ENCODE measurements at places on chromosomes 2 and 18.
A peak's percentile ranks its signal among the peaks of the same experiment; 100 is the strongest.

DNA sequence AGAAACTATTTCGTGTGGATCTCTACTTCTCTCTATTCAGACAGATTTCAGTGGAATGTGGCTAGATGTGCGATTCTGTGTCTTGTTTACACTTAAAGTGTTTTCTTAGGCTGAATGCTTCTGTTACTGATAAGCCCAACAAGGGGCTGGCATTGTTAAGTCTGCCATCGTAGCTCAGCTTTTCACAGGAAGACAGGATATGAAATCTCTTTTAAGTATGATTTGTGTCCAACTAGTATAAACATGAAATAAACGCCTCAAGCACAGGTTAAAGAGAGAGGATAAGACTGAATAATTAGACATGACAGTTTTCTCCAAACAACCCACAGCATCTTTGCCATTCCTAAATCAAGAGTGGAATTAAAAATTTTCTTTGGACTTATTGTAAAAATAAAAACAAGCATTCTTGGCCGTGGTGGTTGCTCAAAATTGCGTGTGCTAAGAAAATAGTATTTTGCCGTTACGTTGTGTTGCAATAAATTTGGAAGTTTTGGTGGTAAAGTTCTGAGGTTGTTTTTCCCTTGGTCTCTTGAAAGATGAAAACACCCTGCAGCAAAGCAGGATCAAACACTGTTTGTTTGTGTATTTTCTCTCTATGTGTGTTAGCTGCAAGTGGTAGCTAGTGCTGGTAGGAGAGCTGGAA is 1.0 kb downstream of the VIT start:
- DNase-seq: no peak

DNA sequence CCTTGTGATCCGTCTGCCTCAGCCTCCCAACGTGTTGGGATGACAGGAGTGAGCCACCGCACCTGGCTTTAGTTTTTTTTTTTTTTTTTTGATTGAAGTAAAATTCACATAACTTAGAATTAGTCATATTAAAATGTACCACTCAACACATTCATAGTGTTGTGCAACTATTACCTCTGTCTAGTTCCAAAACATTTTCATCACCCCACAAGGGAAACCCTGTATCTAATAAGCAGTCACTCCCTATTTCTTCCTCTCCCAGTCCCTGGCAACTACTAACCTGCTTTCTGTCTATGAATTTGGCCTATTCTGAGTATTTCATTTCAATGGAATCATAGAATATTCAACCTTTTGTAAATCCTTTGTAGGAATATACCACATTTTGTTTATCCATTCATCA is 123.9 kb upstream of the FAM117B start:
- no peak for DNase-seq

- DNase-seq: no peak
Observed at GRCh38 chr2:162245781-162246180, 2.5 kb upstream of the FAP start.

DNA sequence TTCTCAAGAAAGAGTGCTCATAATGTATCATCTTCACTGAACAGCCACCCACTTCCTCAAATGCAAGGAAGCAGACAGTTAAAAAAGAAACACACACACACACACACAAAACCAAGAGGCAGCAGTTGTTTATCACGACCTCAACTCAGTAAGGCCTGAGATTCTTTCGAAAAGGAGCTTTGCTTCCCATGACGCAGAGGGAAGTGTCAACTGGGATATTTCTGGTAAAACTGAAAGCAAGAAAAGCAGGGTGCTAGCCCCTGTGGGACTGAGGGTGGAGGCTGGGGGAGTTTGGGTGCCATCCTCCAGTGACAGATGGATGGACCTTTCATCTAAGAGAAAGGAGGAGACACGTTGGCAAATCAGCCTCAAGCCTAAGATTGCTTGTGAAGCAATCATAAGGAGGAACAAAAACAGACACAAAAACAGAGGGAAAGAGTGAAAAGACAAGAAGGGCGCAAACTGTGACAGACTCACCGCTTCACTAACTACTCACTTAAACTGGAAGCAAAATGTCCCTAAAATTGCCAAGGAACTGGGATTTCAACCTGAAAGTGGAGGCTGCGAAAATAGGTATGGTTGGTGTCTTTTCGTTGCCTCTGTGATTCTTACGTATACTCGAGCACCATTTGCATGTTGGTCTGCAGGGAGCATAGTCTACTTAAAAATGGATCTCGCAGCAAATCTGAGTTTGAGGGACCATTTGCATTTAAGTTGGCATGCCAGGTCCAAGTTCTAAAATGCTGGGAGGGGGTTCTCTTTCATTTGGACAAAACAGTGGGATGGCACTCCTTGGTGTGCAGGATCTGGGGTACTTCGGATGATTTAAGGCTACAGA is at the start of gene ARHGAP25:
ARHGAP25 (plus strand) TSS at position 124 of the 838 bp plus-strand sequence; CDS start at position 513, 389 bp downstream.
- no peak for DNase-seq

DNA sequence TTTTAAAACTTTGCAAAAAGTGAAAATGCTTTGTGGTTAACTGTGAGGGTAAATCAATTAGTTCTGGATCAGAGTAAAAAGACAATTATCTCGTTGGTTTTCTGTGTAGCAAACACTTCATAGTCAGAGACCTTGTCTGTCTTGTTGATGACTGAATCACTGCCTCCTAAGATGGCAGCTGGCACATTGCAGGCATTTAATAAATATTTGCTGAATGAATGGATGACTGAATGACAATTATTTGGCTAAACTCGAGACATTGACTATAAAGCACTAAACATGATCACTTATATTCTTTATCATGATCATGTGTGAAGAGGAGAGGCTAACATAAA is 96.2 kb downstream of the MAIP1 start:
- DNase-seq: no peak

- DNase-seq: no peak
Observed at GRCh38 chr2:80529466-80530165, 225.1 kb upstream of the LRRTM1 start.

DNA sequence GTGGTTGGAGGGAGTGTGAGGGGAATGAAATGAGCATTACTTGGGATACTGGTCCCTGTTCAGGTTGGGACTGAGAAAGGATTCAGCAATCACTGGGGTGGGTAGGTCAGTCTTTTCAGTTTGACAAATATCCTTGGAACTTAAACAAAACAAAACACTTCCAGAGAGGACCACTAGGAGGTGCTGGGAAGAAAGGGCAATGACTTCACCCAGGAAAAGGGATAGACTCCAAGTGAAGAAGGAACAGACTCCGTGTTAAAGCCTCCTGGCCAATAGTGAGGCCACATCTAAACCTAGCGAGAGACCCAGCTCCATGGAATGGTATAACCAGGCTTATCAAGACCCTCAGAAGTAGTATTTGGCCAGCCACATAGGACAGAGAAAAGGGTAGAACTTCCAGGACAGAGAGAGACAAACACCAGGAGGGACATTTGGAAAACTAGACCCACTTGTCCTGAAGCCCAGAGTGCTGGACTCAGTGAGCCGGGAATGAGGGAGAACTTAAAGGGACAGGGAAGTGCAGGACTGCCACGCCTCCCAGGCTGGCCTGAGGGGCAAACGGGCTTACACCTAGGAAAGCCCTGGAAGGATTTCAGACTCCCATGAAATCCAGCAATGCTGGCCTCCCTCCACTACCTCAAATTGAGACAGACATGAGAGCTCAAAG is 19.6 kb upstream of the KCNG3 start:
- no peak for DNase-seq

DNA sequence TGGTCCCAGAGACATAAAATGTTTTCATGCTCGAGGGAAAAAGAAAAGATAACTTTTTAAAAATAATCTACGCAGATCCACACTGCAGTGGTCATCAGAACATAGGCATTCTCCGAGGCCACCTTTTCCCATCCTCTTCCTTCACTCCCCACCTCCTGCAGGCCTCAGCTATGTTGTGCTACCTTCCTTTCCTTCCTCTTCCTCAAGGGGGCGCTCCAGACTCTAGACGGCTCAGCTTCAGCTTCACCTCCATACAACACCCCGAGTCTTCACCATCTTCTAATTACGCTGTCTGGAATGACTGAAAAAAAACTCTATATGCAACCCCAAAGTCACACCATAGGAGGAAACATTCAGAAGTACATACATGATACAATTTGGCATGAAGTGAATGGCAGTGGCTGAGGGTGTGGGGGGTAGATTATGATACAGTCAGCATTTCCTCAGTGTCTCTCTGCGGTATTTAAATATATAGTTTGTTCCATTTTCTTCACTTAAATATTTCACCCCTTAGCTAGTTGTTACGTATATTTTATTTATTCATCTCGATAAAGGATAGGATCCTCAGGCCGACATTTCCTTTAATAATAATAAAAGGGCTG is 583.6 kb downstream of the IRS1 start:
- DNase-seq: peak; percentile 1

GRCh38 chr2:75456825-75457224 is 103.9 kb downstream of the EVA1A start:
- DNase-seq: no peak

DNA sequence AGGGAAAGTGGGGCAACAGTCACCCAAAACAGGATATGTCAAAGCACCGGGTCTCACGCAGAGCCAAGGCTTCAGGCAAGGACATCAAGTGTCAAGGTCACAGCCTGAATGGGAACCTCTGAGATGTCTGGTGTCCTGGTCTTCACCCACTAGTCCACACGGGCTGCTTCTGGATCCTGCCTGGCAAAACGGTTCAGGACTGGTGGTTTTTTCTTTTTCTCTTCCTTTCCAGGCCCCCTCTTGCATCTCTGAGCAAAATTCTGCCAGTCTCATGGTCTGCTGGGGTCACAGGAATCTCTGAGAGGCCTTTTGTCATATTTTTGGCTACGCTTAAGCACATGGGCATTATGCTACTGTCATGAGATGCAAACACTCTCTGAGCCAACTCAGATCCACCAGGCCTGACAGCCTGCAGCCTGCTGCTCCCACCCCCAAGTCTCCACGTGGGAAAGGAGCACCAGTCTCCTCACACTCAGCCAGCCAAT is 518.2 kb upstream of the ZEB2 start:
- no peak for DNase-seq

- DNase-seq: no peak
Observed at GRCh38 chr2:136010126-136010525, 24.7 kb upstream of the DARS1 start.

GRCh38 chr2:224405841-224406370 is 4.0 kb upstream of the FAM124B start:
- no peak for DNase-seq

DNA sequence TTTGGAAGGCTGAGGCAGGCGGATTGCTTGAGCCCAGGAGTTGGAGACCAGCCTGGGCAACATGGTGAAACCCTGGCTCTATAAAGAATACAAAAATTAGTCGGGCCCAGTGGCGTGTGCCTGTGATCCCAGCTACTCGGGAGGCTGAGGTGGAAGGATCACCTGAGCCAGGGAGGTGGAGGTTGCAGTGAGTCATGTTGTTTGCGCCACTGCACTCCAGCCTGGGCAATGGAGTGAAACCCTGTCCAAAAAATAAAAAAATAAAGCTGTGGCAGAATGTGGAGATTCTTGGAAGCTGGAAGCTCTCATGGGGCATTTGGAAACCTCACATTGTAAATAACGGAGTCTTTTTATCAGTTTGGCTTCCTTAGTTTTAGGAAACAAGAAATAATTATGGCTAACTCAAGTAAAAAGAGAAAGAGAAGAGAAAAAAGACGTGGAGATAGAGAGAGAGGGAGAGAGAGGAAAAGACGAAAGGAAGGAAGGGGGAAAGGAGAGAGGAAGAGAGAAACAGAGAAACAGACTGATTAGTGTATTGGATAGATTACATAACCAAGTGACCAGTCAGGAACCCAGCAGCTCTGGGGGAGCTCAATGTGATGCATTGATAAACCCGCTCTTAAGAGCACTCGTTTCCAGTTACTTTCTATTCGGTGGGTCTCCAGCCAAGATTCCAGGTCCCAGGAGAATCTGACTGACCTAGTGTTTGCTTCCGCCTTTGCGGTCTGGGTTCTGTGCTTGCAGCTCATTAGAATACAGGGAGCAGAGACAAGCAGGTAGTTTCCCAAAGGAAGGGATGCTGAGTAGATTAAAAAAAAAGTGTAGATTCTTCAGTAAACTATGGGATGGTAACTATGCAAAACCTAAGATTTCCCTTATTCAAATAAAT is 1.1 kb upstream of the SPAST start:
- DNase-seq: no peak

DNA sequence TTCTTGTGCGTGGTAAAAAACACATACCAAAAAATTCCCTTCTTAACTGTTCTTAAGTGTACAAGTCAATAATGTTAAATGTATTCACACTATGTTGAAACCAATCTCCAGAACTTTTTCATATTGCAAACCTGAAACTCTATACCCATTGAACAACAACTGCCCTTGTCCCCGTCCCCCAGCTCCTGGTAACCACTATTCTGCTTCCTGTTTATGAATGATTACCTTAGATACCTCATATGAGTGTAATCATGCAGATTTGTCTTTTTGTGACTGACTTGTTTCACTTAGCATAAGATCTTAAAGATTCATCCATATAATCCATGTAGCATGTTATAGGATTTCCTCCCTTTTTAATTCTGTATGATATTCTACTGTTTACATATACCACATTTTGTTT is 59.9 kb downstream of the NAT8 start:
- no peak for DNase-seq

DNA sequence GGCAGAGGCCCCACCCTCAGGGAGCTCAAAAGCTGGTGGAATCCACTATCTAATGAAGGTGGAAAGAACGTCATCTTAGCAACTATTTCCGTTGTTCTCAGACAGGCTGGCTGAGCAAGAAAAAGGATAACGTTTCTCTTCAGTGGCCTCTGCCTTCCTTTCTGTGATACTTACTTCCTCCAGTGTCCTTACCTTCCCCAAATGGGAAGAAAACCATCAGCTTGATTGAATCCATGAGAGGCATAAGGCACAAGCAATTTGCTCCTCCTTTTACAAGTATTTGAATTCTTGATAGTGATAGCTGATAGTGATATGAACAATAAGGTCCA is 8.1 kb upstream of the NCOA1 start:
- no peak for DNase-seq

GRCh38 chr2:133867166-133867565 is 298.9 kb upstream of the NCKAP5 start:
- DNase-seq: no peak

- no peak for DNase-seq
Observed at GRCh38 chr2:28607730-28608499, 112.1 kb downstream of the PLB1 start.

DNA sequence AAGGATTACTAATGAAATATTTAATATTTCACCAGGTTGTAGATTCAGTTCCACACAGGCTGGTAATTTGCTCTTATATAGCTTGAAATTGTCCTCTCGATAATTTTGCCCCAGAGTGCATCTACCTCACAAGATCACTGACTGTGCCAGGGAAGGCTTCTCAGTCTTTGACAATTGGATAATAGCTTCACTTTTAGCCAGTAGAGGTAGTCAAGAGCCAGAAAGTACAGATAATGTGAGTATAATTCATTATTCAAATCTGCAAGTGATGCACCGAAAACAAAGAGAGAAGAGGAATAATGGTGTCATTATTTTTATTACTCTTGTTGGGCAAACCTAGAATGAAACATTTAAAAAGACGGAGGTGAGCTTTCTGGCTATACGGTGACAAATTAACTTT is 292.8 kb downstream of the EN1 start:
- DNase-seq: no peak

- DNase-seq: no peak
Observed at GRCh38 chr2:95056044-95056443, 30.5 kb downstream of the MAL start.

All from stimulated activated CD8-positive, alpha-beta memory T cell treated with anti-CD3 and anti-CD28 coated beads, Interleukin-15, amount 100 ng/mL, for 24 hours (primary cell).